ENCODE measurements at places on chromosomes 11 and 22. TPM values are rescaled to one million over a fixed set of nuclear protein-coding genes. Genes with fewer than 3 reads are reported as not detected.

TMPRSS4 gene
- not detected for total RNA-seq

ELFN2 gene
- 2.8 TPM for total RNA-seq

GRCh38 chr22:23547818-23548500, 32.1 kb downstream of the IGLL1 start:
- H3K27ac ChIP-seq, result no peak overlapping the region
- no peak for DNase-seq
- H3K4me3 ChIP-seq, result no peak overlapping the region

DNA sequence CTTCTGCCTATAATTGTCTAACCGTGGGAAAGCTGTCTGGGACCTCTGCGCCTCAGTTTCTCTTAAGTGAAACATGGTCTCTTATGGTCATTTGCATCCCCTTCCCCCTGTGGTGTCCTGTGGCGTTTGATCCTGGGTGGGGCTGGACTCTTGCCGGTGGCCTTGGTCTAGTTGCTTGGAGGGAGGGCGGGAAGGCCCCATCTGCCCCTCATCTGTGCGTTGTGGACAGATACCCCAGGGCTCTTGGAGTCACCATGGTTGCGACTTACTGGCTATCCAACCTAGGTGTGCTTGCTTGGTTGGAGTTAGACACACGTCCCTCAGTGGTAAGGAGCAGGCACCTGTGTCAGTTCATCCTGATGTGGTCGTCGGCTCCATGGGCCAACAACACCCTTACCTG, 15.2 kb downstream of the SHANK3 start:
- no peak for DNase-seq
- H3K4me3 ChIP-seq, result no peak overlapping the region
- H3K36me3 ChIP-seq, result no peaks in the 10 kb centered on the region
- H3K4me1 ChIP-seq, result peaks cover 8% of the 10 kb centered on the region

GRCh38 chr22:27602390-27602789, 199.2 kb downstream of the MN1 start:
- H3K4me3 ChIP-seq, result no peak overlapping the region
- H3K4me1 ChIP-seq, result no peaks in the 10 kb centered on the region
- H3K27me3 ChIP-seq, result no peaks in the 10 kb centered on the region
- no peak for DNase-seq

DNA sequence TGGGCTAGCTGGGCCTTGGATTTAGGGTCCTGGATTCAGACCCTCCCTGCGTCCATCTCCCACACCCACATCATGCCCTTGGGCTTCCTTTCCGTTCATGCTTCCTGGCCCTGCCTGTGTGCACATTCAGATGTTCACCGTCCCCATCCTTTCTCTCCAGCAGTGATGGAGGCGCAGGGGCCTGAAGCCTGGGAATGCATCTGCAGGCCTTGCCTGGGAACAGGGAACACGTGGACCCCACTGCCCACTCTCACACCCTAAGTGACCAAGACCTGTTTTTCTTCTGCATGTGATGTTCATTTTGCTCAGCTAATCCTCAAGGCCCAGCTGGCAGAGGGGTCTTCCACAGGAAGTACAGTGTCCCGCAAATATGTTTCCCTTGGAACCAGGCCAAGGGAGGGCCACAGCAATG, 91.6 kb upstream of the PARVA start:
- H3K4me1 ChIP-seq, result peaks cover 81% of the 10 kb centered on the region
- H3K4me3 ChIP-seq, result no peak overlapping the region
- peak overlapping the region; percentile 99 for H3K27ac ChIP-seq
- peak; percentile 67 for DNase-seq

DNA sequence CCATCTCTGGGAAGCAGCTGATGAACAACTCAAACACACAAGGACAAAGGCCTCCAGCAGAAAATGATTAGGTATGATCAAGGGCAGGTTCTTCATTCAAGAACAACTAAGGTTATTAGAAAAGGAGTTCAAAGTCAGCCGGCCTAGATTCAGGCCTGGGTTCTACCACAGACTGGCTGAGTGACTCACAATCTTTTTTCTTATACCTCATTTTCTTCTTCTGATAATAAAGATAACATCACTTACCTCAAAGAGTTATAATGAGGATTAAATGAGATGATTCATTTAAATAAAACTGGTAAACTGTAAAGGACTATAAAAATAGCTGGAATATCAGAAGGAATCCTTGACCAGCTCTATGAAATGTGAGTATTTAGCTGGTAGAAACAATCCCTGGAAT, 49.3 kb upstream of the PPP2R1B start:
- no peaks in the 10 kb centered on the region for H3K27me3 ChIP-seq
- no peak overlapping the region for H3K4me3 ChIP-seq
- no peak overlapping the region for H3K27ac ChIP-seq

DNA sequence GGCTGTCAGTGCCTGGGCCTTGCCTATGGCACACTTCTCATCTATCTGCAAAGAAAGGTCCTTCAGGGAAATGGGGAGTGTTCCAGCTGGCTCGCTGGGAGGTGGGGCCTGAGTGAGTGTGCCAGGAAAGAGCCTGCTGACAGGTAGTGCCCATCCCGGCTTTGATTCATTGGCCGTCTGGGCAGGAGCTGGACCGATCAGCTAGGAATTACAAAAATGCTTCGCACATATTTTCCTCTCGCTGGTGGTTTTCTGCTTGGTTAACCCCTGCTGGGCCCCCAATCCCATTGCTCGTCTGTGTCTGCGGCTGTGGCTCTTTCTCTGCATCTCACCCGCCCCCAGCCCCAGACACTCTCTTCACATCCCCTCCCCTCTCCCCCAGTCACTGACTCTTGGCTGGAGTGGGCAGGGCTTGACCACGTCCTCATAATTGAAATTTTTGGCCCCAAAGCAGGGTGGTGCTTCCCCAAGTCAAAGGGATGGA, 10.8 kb downstream of the LIF start:
- peaks cover 5% of the 10 kb centered on the region for H3K36me3 ChIP-seq
- H3K27ac ChIP-seq, result peak overlapping the region; percentile 92
- H3K27me3 ChIP-seq, result no peaks in the 10 kb centered on the region
- no peak overlapping the region for H3K4me3 ChIP-seq
- peak; percentile 97 for DNase-seq

All from astrocyte (in vitro differentiated cells and primary cell).